ENCODE measurements at places on chromosomes 11 and 22.

- DNase-seq, result no peak
Observed at GRCh38 chr11:134380785-134381184, 31.3 kb downstream of the B3GAT1 start.

DNA sequence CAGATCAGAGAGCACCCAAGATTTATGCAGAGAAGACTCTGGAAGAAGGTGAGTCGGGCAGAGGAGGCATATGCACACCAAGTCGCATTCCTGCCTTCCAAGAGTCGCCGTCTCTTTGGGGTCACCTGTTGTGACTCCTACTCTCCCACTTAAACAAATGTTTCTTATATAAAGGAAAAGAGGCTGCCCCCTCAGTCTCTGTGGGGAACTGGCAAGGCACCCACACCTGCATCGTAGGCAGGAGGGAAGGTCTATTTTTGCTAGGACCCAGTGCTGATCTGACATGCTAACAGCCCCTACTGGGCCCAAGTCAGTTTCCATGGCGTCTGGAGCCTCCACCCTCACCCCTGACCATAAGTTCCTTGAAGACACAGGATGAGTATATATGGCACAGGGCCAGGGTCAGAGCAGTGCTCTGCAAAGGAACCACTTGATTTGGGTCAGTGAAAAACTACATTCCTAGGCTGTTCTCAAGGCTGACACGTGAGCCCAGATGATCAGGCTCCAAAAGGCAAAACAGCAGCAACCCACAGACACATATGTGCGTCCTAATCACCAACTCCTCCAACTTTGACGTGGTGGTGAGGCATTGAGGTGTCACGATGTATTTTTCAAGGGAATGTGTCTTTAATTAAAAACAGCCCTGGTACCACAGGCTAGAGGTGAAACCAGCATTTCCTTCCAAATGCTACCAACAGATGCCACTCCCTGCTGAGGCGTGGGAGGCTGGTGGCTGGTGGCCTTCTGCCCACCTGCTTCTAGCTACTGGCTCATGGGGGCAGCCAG, 55.6 kb upstream of the CSNK2A3 start:
- DNase-seq, result no peak

- DNase-seq, result no peak
Observed at GRCh38 chr22:41862530-41863266, 29.8 kb downstream of the SREBF2 start.

GRCh38 chr11:7520981-7521487, 7.2 kb downstream of the PPFIBP2 start:
- DNase-seq, result no peak

GRCh38 chr22:30290342-30291057, 1.2 kb upstream of the CASTOR1 start:
- no peak for DNase-seq
